ENCODE measurements at places on chromosomes 4 and X. TPM values are rescaled to one million over a fixed set of nuclear protein-coding genes. Genes with fewer than 3 reads are reported as not detected.

DNA sequence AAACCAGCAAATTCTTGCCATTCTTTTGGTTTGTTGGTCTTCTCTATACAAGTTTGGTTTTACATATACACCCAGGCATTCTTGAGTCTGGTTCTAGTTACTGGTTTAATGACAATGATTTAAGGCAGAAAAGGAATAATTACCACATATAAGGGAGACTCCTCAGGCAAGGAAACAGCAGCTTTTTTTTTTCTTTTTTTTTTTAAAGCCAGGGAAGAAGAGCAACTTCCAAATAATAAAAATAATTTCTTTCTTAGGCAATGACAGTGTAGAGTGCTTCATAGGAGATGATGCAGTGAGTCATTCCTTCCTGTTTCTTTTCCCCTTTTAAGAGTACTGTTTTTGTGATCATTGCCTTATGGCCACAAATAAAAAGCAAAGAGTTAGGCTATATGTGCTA lies 289.7 kb downstream of the DKK2 start:
- ATAC-seq, result no peak

DNA sequence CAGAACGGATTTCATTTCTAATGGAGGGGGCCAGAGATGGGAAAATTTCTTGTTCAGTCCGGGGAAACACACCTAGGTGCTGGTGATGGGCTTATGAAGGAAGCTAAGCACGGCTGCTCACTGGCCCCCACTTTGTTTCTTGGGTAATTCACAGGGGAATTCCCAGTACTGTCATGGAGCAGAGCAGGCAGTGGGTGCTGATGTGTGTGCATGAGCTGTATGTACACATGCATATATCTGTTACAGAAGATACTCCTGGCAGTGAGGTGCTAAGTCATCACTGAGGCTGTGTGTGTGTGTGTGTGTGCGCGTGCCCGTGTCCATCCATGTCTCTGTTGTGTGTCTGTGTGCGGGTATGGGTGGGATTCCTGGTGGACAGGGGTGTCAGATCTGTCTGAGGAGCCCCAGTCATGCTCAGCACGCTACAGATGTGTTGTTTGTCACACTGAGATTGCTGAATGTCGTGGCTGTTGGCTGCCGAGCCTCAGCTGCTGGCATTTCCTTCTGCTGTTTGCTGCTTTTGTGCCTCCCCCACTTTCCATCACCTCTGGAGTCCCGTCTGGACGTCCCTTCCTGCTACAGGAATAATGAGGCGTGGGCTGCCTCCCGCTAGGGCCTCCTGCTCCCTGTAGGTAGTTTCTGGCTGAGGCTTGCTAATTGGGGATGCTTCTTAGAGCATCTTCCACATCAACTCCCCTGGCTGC lies 53.3 kb downstream of the JADE1 start:
- ATAC-seq, result peak; percentile 93

- no peak for ATAC-seq
Observed at GRCh38 chr4:153403726-153404125, 59.2 kb downstream of the MND1 start.

- ATAC-seq, result no peak
Observed at GRCh38 chr4:65580551-65580950, 89.7 kb downstream of the EPHA5 start.

DNA sequence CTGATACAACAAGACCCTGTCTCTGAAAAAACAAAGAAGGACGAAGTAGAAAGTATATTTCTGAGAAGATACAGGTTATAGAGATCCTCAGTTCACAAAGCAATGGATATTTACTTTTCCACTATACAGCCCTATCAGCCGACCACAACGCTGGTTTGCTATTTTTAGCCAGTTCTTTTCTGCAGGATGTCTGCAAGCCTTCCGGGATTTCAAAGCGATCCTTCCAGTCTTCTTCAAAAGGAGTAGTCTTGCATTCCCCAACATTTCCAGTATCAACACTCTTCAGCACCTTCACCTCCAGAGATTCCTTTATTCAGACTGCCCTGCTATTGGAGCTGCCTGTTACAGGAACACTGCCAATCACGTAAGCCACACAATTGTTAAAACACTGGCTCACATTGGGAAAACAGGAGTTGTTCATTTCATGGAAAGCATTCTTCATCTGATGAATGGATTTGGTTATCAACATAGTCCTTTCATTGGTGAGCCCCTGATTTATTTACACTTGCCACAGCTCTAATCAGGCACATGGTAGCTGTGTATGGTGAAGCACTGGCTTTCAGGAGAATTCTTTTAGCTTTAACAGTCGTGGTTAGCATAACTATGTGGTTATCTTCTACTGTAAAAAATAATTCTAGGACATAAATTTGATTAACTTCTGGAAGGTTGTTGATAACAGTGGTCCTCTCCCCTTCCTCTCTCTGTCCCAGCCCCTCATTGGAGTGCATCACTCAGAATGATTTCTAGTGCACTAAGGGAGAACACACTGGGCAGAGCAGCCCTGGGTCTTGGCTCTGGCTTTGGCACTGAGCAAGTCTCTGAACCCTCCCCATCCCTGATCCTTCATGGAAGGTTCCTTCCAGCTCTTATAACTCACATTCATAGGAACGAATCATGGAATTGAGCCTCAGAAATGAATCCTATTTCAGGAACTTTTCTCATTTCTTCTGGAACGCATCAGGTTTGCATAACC lies 109.9 kb upstream of the SORBS2 start:
- ATAC-seq, result no peak

- ATAC-seq, result no peak
Observed at GRCh38 chrX:53281321-53281822, at the start of gene IQSEC2. Gene IQSEC2, minus strand, starts transcription at chrX:53281584.

- no peak for ATAC-seq
Observed at GRCh38 chrX:145729635-145730034, 88.0 kb upstream of the SLITRK2 start.

DNA sequence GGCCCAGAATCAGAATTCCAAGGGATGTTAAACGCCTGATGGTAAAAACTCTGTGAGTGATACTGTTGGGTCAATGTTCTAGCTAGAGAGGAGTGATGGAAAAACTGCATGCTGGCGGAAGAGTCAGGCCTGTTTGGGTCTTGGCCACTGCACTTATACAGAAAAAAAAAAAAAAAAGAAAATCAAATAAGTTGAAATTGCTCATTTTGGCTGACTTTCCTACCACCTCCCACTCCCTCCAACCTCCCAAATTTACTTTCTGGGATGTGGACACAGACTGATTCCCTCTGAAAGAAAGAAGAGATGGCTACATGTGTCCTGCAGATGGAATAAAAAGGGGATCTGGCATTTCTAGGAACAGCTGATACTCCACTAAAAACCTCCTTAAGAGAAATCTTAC lies 234.1 kb upstream of the GIMD1 start:
- no peak for ATAC-seq

- no peak for ATAC-seq
Observed at GRCh38 chrX:649166-649565, 18.6 kb downstream of the SHOX start.

- ATAC-seq, result no peak
Observed at GRCh38 chrX:3548765-3549391, 164.6 kb downstream of the PRKX start.

- ATAC-seq, result no peak
Observed at GRCh38 chrX:38519651-38520050, 41.7 kb upstream of the TSPAN7 start.

DNA sequence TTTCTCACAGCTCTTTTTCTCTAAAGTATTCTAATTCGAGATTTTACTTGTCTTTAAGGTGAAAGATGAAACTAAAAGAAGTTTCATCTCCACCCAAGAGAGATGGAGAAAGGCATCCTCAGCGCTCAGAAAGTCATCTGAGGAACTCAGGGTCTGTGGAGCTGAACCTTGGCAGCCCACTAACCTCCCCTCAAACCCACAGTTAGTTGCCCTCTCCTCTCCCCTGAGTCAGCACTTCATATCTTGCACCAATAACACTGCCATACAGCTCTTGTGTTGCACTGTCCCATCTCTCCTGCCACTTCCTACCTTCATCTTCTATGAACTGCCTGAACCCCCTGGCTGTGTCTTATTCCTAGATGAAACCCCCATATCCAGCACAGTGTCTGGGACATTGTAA lies 184.8 kb downstream of the RAB28 start:
- ATAC-seq, result no peak

DNA sequence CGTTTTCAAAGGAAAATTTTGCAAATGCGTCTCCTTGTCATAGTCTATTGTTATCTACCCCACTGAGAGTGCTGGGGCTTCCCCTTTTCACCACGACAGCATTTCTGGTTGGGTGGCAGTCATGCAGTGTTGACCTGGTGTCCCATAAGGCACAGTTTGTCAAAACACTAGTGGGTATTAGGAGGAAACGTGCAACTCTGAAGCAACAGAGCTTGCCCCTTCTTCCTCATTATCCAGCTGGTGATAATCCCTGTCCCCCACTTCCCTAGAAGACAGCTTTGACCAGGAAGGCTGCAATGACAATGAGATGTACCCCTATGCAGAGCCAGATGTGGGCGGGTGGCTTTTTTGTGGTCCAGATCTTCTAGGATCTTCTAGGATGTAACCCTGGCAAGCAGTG lies 1.8 kb downstream of the TBC1D1 start:
- ATAC-seq, result peak; percentile 72

GRCh38 chr4:147526272-147526654 lies 45.4 kb downstream of the EDNRA start:
- ATAC-seq, result no peak

DNA sequence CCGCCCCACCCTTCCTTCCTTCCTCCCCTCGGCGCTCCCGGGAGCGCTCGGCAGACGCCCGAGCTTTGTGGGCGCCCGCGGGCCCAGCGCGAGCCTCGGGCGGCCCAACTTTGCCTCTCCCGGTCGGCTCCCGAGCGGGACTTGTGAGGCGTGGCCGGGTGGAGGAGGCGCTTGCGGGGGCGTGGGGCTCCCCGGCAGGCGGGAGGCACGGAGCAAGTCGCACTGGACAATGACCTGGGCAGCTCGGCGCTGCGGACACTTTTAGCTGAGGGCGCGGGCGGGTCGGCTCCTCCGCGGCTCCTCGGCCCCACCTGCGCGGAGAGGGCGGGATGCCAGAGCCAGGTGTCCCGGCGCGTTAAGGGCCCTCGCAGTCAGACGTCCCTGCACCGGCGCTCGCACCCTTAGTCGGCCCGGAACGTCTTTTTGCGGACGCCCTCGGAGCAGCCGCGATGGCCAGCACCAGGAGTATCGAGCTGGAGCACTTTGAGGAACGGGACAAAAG lies 385 bp downstream of the DCLK2 start:
- peak; percentile 32 for ATAC-seq

DNA sequence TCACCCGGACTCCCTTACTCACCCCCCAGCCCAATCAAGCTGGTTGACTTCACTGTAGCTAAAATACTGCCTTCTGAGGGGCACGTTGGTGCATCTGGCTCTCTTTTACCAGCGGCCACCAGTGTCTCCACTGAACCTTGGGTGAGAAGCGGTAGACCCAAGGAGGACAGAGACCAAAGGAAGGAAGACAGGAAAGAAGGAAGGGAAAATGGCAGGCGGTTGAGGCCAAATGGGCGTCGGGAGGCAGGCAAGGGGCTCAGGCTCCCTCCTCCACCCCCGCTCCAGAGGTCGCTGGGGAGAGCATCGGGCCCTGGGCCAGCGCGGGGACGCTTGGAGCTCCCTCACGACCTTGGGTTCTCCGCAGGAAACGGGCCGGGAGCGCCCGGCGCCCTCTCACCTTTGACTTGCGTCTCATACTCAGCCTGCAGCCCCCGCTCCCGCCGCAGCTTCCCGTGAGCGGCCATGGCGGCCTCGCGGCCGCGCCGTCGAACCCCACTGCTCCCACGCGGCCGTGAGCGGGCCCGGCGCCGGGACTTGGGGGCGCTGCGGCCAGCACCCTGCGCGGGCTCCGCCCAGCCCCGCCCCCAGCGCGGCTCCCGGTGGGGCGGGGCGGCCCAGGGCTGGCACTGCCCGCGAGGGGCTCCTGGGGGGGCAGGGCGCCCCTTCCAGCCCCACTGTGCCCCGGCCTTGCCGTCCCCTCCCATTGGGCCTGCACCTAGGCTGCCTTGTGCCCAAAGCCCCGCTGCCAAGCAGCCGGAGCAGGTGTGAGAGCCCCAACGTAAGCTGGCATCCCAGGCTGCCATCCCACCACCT lies at the start of gene ARHGAP4:
TSS of gene ARHGAP4 (minus strand) at position 526 of the 813 bp plus-strand sequence. CDS start at position 464, 62 bp downstream.
- peak; percentile 11 for ATAC-seq

DNA sequence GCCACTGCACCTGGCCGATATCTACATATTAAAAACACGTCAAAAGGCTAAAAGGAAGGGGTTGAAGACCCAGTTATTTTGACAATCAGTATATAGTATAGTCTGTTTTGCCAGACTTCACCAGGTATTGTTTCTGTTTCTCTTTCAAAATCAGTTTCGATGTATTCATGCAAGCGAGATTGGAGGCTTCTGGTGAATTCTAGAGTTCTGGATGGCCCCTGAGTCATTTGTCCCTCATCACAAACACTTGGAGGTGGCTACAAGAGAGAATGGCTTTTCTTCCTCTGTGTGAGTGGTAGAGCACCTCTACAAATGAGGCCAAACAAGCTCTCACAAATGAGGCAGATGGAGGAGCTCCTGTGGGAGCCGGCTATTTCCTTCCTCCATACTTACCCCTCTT lies 68.6 kb upstream of the ADGRG2 start:
- no peak for ATAC-seq

GRCh38 chr4:13313856-13314255 lies 170.3 kb downstream of the RAB28 start:
- ATAC-seq, result no peak

GRCh38 chrX:54980334-54980733 lies 13.7 kb downstream of the PFKFB1 start:
- ATAC-seq, result no peak

DNA sequence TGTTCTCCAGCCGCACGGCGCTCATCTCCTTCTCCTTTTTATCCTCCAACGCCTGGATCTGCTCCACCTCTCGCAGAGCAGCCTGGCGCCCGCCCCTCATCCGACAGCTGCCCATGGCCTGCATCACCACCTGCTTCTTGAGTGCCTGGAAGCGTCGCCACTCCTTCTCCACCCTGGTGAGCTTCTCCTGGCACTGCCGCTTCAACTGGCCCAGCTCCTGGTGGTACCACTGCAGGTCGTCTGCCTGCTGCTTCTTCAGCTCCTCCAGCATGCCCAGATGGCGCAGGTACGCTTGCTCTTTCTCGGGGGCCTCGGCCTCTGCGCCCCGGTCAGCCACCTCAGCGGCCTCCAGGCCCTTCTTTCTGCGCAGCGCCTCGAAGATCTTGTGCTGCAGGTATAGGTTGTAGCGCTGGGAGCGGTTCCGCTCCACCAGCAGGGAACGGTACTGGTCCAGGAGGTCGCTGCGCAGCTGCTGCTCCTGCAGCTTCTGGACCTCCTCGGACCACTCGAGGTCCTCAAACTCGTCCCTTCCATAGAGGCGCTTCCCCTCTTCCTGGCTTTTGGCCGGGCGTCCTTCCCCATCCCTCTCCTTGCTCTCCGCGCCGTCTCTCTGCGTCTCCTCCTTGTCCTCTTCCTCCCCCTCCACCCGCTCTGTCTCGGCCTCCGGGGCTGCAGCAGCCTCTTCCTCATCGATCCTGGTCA lies 1.2 kb upstream of the TADA2B start:
- no peak for ATAC-seq

- ATAC-seq, result no peak
Observed at GRCh38 chr4:128908735-128909134, 99.2 kb downstream of the JADE1 start.

Gene DACH2
- not detected for total RNA-seq

Gene ABCG2
- total RNA-seq, result 0.56 TPM

Gene P2RY8
- 89.0 TPM for total RNA-seq

Gene SLC49A3
- 1.4 TPM for total RNA-seq

Gene XK
- total RNA-seq, result not detected

All from activated T-helper 17 cell treated with anti-CD3 and anti-CD28 coated beads, Interleukin-2, amount 50 U/mL, for 72 hours (primary cell).